ENCODE measurements at places on chromosomes 6 and 20.

DNA sequence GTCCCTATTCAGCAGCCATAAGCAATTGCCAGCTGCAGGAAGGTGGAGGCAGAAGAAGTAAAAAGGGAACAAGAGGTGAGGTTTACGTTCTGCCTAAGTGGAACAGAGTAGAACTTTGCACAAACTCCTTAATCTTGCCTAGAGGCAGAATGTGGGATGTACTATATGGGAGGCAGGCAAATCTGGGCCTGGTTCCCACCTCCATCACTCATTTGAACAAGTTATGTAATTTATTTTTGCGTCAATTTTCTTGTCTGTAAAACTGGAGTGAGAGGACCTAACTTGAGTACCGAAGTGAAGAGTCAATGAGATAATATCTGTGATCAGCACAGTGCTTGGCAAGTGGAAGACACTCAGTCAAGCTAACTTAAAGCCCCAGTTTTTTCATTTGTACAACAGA is 2.0 kb upstream of the TPBG start:
- DNase-seq, result no peak

GRCh38 chr6:10030942-10031537 is 383.8 kb downstream of the TFAP2A start:
- no peak for DNase-seq

GRCh38 chr6:77620278-77620882 is 32.5 kb upstream of the MEI4 start:
- DNase-seq, result no peak

DNA sequence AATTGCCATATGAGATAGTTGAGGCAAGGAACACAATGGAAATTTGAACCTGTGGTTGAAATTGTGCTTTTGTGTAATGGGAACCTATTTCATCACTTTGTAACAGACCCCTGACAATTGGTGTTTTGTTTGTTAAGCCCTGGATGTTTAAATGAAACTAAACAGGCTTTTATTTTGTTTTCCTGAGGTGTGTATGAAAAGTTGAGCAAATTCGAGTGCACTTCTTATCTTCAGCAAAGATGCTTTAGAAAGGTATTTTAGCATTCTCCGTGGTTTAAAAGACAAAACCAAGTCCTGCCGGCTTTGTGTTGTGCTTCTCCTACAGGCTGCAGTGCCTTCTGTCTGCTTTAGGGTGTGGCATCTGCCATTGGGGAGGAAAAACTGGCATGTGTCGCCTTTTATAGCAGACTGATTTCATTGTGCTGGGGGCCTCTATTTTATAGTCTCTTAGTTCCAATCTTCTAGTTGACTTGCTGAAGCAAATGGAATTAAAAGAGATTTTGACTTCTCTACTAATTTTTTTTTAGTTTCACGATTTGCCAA is 2.2 kb upstream of the ARID1B start:
- DNase-seq, result no peak

DNA sequence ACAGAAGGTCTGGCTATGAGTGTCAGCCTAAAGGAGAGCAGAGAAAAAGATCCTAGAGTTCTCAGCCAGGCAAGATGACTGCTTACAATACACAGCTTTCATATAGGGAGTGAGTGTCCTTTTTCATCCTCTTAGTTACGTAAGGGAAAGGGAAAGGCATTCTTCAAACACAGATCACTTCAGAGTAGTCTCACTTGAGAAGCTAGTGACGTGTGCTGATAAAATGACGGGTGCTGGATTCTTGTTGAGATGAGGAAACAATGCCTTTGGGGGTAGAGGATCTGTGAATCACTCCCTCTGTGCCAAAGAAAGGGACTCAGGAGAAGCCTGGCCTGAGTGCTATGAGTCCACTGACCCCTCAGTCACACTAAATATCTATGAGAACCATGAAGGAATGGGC is 117.3 kb downstream of the QRSL1 start:
- no peak for DNase-seq

DNA sequence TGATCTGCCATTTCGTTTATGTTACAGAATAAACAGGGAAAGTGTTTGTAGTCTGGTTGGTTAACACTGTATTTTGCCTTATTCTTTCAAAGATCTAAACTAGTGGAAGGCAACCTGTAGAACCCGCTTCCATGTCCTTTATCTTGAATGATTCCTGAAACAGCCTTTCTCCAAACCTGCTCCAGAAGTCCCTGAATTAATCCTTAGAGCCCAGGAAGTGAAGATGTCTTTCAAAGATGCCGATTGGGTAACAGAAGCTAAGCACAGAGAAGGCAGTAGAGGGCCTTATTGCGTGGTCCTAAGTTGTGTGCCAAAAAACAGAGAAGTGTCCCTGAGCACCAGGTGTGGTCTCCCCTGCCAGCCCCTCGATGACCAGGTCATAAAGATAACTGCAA is 19.2 kb upstream of the ZSCAN16 start:
- no peak for DNase-seq

GRCh38 chr6:104828478-104828877 is 31.2 kb downstream of the HACE1 start:
- no peak for DNase-seq

DNA sequence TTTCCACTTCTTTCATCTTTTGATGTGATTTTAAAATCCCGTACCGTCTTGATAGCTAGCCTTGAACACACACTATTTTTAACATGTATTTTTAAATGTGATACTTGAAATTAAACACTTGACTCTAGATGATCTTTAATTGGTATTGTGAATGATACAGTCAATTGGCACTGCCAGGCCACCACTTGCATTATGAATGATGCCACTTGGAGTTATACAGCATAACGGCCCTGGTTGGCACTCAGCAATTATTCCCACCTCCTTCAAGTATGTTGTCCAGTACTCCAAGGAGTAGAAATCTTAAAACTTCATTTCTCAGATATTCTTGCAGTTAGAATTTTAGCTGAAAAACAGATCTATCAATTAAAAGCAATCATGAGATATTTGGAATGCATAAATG is 62.9 kb downstream of the TENT5A start:
- DNase-seq, result no peak

GRCh38 chr6:132236281-132236680 is 165.0 kb downstream of the MOXD1 start:
- no peak for DNase-seq

DNA sequence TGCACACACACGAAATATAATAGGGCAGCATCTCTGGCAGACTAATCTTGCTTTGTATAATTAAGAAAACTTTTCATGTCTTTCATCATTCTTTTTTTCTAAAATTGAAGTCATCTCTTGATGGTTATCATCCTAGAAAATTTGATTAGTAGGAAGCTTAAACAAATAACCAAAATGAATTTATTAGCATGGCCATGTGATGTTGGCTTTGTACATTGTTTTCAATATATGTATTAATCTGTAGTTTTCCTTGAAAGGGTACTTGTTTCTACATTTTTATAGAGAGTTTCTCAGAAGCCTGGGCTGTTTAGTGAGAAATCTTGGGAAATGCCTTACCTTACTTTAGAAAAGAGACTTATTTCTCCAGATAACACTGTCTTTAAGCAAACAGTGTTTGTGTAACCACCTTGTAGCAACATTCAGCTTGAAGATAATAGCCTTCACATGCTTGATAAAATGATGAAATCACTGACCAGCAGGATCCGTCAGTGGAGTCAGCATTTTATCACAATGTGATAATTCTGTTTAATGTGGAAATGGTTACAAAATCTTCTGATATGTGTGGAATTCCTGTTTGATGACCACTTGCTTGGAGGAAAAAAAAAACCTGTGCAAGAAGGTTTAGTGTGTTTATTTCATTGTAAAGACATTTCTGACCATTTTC is 147.8 kb downstream of the MACROD2 start:
- no peak for DNase-seq

All from stimulated activated CD8-positive, alpha-beta memory T cell treated with anti-CD3 and anti-CD28 coated beads, Interleukin-2, amount 100 ng/mL, for 48 hours (primary cell).